ENCODE measurements at places on chromosomes 11 and 22. TPM values are rescaled to one million over a fixed set of nuclear protein-coding genes. Genes with fewer than 3 reads are reported as not detected.

The TREH gene
- not detected for total RNA-seq

The SSTR3 gene
- not detected for total RNA-seq

The SHISAL1 gene
- 0.71 TPM for total RNA-seq

The CLDN25 gene
- total RNA-seq: not detected

The ALDH3B1 gene
- 2.6 TPM for total RNA-seq

The C11orf24 gene
- total RNA-seq: 27.5 TPM

The SLC22A9 gene
- total RNA-seq: not detected

The PTPN5 gene
- 0.07 TPM for total RNA-seq

The THRSP gene
- total RNA-seq: not detected

The SLC1A2 gene
- not detected for total RNA-seq

The C11orf52 gene
- total RNA-seq: 5.0 TPM

The B3GAT1 gene
- 0.48 TPM for total RNA-seq

The WNT11 gene
- 0.21 TPM for total RNA-seq

The GNAZ gene
- 9.2 TPM for total RNA-seq

The SAA2 gene
- total RNA-seq: 8.0 TPM

The PRR14L gene
- total RNA-seq: 23.6 TPM

The POU2AF2 gene
- total RNA-seq: not detected

The SCN2B gene
- total RNA-seq: 0.07 TPM

The MMP13 gene
- not detected for total RNA-seq

The BMAL1 gene
- 13.3 TPM for total RNA-seq

The TRPM5 gene
- total RNA-seq: not detected

The WT1 gene
- total RNA-seq: 8.5 TPM

The BTG4 gene
- 0.08 TPM for total RNA-seq

The RCOR2 gene
- total RNA-seq: 7.8 TPM

The UPK3A gene
- not detected for total RNA-seq

The F2 gene
- total RNA-seq: not detected

The ACR gene
- total RNA-seq: not detected

The KRTAP5-11 gene
- not detected for total RNA-seq

The APLNR gene
- not detected for total RNA-seq

The CHRM1 gene
- not detected for total RNA-seq
